Esophagus squamous epithelium (tissue), 5 donors: ENCODE measurements at places on chromosomes 13 and 19.

DNA sequence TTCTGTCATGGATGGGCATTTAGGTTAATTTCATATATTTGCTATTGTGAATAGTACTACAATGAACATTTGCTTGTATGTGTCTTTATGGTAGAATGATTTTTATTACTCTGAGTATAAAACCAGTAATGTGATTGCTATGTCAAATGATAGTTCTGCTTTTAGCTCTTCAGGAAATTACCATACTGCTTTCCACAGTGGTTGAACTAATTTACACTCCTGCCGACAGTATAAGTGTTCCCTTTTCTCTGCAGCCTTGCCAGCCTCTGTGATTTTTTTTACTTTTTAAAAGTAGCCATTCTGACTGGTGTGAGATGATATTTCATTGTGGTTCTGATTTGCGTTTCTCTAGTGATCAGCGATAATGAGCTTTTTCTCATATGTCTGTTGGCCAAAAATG is 6.5 kb downstream of the SIGLEC7 start:
- DNase-seq: no peak

GRCh38 chr13:62280590-62280989 is 864.9 kb upstream of the PCDH20 start:
- no peak for DNase-seq

- no peak for DNase-seq
Observed at GRCh38 chr13:66914155-66914554, 316.0 kb downstream of the PCDH9 start.

DNA sequence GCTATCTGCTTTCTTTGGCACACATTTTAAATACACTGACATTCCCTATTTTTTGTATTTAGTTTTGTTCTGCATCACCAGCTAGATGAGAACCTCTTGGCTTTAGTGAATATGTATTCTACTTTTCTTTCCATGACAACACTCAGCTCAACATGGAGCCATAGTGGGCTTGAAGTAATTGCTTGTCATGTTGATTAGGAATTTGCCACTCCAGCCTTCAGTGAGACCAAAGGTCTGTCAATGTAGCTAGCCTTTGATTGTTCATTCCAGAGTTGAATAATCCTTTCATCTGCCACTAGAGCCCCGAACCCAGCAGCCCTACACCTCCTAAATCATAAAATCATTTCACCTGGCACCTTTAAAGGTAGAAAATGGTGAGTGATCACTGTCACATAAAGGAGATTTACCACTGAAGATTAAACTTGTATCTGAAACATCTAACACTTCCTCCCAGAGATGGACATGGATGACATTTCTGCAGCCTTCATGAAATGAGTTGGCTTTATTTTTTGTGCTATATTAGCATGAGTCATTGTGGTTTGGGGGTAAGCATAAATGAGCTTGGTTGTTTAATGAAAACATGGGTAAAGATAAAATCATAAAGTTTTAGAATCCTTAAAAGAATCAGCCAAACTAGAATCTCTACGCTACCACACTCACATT is 29.2 kb upstream of the GARRE1 start:
- no peak for DNase-seq

DNA sequence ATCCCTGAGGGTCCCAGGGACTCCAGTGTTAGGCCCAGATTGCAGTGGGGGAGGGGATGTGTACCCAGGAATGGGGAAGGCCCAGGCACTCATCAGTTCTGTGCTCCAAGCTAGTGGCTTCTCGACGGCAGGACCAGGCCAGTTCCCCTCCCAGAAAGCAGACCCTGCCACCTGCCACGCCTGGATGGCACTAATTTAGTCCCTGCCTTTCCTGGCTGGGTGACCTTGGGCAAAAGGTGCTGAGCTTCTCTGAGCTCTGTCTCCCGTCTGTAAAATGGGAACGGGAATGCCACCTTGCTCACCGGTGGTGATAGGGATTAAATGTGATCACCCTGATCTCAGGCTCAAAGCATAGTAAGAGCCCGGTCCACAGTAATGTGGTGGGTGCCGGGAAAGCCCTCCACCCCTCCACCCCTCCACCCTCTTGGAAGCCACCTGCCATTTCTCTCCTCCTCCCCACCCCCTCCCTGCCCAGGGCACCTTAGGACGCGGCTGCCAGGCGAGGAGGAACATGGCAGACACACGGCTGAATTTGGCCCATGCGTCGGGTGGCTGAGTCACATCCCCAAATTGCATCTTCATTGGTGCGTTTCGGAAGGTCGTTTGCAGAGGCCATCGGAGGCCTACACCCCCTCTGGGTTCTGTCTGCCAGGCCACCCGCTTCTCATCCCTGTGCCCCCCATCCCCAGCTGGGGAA is 2.3 kb downstream of the KCNN1 start:
- DNase-seq: no peak
